ENCODE measurements at places on chromosomes 6 and 20. TPM values are rescaled to one million over a fixed set of nuclear protein-coding genes. Genes with fewer than 3 reads are reported as not detected.

DNA sequence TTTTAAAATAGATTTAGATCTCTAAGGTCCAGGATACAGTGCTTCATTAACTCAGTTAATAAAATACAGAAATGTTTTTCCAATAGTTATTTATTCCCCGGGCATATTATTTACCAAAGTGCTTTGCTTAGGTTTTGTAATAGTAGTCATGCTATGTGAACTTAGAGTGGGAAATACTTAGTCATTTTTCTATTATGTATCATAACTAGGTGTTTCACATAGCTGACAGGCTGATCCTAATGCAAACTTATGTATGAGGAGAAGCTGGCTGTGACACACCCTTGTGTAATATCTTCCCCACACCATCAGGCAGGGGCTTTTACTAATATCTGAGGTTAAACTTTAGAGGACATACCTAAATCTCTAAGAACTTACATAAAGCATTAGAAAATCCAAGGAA lies 277.7 kb upstream of the RIMS1 start:
- DNase-seq = peak; percentile 67

- DNase-seq = peak; percentile 62
Measured at GRCh38 chr6:90584636-90585255, 2.1 kb downstream of the MAP3K7 start.

DNA sequence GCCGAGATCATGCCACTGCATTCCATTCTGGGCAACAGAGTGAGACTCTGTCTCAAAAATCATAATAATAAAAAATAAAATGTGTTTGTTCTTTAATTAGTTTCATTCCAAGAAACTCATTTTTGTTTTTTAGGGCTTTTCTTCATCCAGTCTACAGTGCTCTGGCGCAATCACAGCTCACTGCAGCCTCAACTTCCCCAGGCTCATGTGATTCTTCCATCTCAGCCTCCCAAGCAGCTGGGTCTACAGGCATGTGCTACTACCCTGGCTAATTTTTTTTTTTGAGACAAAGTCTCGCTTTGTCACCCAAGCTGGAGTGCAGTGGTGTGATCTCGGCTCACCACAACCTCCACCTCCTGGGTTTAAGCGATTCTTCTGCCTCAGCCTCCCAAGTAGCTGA lies 143.6 kb upstream of the JARID2 start:
- DNase-seq = no peak

DNA sequence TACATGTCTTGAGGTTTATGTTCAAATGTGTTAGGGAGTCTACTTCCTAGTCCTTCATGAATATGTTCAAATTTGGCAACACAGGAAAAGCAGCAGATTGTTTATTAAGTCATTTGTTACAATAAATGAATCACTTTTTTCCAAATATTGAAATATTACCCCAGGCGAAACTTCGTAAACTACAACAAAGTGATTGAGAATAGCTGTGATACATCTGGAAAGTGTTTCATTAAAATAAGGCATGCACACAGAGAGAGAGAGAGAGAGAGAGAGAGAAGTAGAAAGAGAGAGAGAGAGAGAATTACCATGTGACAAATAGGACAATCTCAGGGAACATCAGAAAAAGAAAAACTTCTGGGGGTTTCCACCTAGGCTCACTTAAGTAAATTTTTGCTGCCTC lies 363.1 kb upstream of the PTCHD4 start:
- no peak for DNase-seq

GRCh38 chr6:51299621-51300380 lies 481.1 kb downstream of the TFAP2B start:
- no peak for DNase-seq

C6orf141 gene
- not detected for total RNA-seq

DNA sequence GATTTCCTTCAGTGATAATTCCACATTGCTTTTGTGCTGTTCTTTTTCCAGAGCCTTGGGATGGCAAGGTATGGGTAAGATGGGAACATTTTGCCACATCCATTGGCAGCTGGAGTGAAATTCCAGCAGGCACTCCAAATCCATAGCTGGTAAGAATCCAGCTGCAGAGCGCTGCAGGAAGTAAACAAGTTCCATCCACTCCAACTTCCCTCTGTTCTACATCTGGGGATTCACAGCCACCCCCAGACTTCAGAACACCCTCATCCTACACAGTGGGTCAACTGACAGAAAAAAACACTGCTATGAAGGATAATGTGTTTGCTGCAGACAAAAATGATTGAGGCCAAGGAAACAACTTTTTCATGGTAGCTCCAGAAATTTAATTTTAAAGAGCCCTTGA lies 747.8 kb downstream of the MAFB start:
- no peak for DNase-seq

GRCh38 chr6:41730531-41731436 lies 4.6 kb downstream of the TFEB start:
- DNase-seq = peak; percentile 36

MOXD1 gene
- 528 TPM for total RNA-seq

GRCh38 chr6:110671447-110671846 lies 143.8 kb downstream of the CDK19 start:
- no peak for DNase-seq

- peak; percentile 41 for DNase-seq
Measured at GRCh38 chr20:40525351-40525750, 163.7 kb downstream of the MAFB start.

POLR1C gene
- 24.9 TPM for total RNA-seq

GRCh38 chr6:48186746-48187145 lies 75.7 kb upstream of the PTCHD4 start:
- DNase-seq = no peak

DNA sequence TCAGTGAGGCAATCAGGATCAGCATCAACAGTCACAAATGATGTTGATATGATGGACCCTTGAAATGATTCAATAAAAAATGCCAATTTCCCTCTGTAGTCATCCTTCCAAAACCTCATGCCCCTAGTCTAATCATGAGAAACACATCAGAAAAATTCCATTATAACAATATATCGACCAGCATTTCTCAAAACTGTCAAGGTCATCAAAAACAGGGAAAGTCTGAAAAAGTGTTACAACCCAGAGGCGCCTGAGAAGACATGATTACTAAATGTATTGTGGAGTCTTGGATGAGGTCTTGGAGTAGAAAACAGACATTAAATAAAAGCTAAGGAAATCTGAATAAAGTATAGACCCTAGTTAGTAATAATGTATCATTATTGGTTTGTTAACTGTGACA lies 133.8 kb downstream of the SLC35B3 start:
- no peak for DNase-seq

SRSF12 gene
- total RNA-seq = under 0.01 TPM

DNA sequence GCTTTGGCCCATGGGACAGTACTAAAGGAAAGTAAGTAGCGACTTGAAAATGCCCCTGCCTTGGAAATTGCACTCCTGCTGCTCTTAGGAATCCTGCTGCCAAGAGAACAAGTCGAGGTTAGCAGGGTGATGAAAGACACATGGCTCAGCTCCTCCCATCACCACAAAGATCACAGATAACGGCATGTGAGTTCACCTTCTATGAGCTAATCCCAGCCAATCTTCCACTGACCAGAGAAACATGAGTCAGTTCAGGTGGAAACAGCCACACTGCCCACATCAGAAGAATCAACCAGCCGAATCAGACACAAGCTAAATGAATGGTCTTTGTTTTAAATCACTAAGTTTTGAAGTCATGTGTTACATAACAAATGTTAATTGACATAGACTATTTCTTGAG lies 106.3 kb downstream of the PRKN start:
- peak; percentile 9 for DNase-seq

DNA sequence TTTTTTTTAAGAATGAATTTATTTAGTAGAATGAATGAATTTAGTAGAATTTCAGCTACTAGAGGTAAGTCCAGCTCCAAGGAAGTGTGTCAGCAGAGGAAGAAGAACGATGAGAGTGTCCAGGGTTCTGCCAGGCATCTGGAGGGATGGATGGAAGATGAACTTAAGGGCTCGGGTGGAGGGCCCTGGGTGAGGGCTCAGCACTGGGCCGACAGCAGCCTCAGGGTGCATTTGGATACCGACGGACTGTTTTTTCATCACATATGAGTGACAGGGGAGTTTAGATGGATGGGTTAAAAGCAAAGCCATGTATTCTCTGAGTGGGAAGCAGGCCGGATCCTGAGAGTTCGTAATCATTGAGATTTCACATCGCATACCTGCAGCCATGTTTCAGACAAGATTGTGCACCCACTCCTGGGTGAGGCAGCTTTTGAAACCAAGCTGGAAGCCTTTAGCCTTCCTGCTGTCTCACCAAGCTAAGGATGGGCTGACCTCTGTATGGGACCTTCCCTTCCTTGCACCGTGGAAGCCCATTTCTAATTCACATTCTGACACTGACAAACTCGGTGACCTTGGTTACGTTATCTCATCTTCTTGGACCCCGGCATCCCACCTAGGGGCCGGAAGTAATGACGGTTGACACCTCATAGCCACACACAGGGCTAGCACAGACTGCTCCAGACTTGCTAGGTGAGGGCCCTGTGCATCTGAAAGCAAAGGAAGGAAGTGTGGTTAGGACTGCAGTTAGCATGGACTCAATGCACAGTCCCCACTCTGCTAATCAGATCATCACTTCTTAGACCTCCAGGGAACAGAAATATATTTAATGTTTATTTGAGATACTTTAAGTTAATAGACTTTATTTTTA lies 228.5 kb downstream of the SLC24A3 start:
- DNase-seq = no peak

CGAS gene
- total RNA-seq = 6.3 TPM

CAGE1 gene
- not detected for total RNA-seq

- DNase-seq = peak; percentile 82
Measured at GRCh38 chr6:39309942-39310531, 4.2 kb downstream of the KCNK17 start.

SNAP25 gene
- total RNA-seq = not detected

CTCFL gene
- not detected for total RNA-seq

GRCh38 chr20:48738399-48739304 lies 89.1 kb downstream of the PREX1 start:
- no peak for DNase-seq

LRRC73 gene
- 1.6 TPM for total RNA-seq

DNA sequence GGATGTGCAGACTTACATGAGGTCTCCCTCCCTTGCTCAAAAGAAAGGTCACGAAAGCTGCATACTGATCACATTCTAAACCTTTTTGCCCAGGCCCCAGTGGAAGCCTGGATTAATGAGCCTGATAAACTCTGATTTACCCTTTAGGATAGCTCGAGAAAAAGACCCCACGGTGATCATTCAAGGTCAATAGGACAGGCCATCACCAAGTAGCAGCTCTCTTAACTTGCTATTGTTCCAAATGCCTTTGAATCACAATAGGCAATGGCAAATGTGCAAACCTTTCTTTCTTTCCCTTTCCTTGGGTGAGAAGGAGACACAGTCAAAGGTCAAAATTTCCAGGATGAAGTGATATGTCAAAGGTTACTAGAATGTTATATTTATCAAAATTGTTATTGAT lies 327.3 kb downstream of the HDGFL1 start:
- no peak for DNase-seq

- no peak for DNase-seq
Measured at GRCh38 chr6:76615395-76615794, 542.9 kb upstream of the IMPG1 start.

- no peak for DNase-seq
Measured at GRCh38 chr6:134351615-134352474, 33.9 kb upstream of the SGK1 start.
